Iris pigment epithelial cell (primary cell): ENCODE measurements at places on chromosomes 6 and 20.

DNA sequence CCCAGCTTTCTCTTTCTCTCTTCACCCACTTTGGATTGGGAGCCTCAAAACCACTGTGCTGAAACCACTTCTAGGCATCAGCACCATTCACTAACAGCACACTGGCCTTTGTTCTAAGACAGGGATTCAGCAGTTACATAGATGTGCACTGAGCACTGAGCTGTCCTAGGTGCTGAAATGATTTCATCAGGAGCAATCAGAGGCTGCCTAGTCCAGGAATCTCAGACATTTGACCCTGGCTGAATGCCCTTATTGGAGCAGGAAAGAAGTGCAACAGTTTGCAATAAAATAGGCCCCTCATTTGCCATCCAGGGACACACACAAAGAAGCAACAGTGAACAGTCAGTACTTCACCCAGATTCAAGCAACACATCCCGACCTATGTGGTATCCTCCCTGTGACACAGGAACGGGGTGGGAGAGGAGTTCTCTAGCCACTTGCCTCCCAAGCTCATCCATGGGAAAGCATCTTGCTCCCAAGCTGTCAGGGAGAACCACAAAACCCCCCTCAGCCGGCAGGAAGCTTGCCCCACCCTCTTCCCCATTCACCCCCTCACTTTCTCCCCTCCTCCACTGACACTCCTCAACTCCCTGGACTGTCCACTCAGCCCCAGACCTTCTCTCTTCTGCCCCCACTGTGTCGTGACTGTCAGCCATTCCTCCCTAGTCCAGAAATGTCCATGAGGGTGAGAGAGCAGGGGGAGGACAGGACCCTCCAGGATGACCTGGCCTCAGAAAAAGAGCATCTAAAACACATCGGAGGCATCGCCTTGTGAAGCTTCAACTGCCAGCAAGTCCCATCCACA, 304.4 kb downstream of the PREX1 start:
- DNase-seq, result peak; percentile 67

GRCh38 chr6:15897063-15897876, 231.6 kb upstream of the MYLIP start:
- peak; percentile 58 for DNase-seq

GRCh38 chr6:3776881-3777507, 25.5 kb upstream of the PXDC1 start:
- no peak for DNase-seq

- peak; percentile 41 for DNase-seq
These were observed 1.5 kb downstream of the FOXC1 start for GRCh38 chr6:1611322-1611571.

DNA sequence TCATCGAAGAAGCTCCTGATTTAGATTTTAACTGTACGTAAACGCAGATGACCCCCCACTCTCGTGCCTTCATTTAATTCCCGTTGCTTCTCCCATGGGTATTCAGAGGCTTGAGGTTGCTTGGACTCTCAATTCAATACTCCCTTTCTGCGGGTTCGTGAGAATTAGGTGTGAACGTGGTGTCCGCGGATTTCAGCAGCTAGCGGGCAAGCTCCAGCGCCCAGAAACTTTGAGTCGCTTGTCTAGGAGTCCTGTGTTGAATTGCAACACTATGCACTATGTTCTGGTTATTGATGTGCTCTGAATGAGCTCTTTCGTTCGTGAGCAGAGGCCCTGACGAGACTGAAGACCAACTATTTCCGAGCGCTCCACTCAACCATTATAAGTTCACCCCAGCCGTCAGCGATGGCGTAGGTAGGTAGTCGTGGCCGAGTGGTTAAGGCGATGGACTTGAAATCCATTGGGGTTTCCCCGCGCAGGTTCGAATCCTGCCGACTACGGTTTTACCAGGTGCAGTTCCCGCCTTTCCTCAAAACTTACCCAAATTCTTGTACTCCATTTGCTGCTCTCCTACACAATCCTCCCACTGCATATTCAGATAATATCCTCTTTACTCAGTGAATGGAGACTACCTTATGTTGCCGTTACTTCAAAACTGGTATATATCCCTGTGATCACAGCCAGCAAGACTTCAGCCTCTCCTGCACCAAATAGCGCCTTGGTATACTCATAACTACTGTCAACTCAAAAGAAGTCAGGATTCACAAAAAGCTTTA, 72.6 kb upstream of the ZNF184 start:
- DNase-seq, result peak; percentile 87

- DNase-seq, result peak; percentile 85
These were observed 1120.1 kb upstream of the CITED2 start for GRCh38 chr6:140494321-140495108.

- no peak for DNase-seq
These were observed 208.4 kb downstream of the MYLK4 start for GRCh38 chr6:2542101-2542857.
